M059J (cell line): ENCODE measurements at places on chromosomes 2 and 18. TPM values are rescaled to one million over a fixed set of nuclear protein-coding genes. Genes with fewer than 3 reads are reported as not detected.

- no peak for DNase-seq
Measured at GRCh38 chr2:99899882-99900281, 242.5 kb downstream of the AFF3 start.

WDR54 gene
- total RNA-seq, result 60.2 and 64.7 TPM in 2 replicates

- no peak for DNase-seq
Measured at GRCh38 chr2:102335871-102336366, 19.7 kb upstream of the IL18R1 start.

FECH gene
- 37.8 and 51.3 TPM in 2 replicates for total RNA-seq

GRCh38 chr2:160270571-160271113 lies 70.6 kb upstream of the ITGB6 start:
- no peak for DNase-seq

GRCh38 chr2:12032975-12033374 lies 286.5 kb downstream of the LPIN1 start:
- peak; percentile 64 for DNase-seq

SRD5A2 gene
- total RNA-seq, result not detected in 2 replicates

DNA sequence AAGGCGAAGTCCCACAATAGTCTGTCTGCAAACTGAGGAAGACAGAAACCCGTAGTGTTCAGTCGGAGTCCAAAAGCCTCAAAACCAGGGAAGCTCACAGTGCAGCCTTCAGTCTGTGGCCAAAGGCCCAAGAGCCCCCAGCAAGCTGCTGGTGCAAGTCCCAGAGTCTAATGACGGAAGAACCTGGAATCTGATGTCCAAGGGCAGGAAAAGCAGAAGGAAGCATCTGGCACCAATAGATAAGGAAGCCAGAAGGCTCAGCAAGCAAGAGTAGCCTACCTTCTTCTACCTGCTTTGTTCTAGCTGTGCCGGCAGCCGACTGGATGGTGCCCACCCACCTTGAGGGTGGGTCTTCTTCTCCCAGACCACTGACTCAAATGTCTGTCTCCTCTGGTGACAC lies 21.8 kb downstream of the CFAP210 start:
- no peak for DNase-seq

- DNase-seq, result no peak
Measured at GRCh38 chr2:97766567-97766966, 53.2 kb downstream of the ZAP70 start.

MC5R gene
- total RNA-seq, result not detected in 2 replicates

DNA sequence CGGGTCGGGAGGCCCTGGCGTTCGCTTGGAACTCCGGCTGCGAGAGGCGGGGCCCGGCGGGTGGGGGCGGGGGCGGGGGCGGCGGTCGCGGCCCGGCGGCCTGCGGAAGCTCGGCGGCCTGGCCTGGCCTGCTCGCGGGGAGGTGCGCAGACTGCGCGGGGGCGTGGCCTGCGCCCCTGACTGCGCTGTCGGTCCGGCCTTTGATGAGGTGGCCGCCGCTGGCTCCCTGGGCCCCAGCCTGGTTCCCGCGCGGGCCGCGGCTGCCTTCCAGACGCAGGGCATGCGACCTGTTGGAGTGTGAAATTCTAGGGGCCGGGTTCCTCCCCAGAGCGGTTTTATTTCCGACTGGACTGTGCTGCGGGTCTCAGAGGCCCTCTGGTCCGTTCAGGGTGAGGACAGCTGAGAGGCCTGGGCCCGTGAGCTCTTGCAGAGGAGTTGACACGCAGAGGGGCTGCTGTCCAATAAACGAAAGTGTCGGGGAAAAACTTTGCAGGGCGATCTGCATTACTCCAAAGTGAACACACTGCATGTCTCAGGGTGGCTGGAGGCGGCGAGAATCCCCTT lies 629 bp downstream of the NRBP1 start:
- DNase-seq, result peak; percentile 83

DNA sequence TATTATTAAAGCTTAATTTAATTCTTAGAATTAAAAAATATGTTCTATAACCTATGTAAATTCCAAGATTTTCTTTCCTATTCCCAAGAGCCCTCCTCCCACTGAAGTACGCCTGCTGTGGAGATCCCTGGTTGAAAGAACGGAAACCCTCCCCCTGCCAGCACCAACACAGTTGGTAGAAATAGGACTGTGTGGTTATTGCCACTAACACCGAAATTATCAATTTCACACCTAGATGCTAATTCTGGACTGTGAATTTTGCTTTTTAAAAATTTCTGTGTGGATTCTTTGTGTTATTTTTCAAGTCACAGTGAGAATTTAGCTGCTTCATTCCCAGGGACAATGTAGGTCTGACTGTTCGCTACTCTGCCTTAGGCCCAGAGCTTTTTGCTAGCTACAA lies 305.8 kb upstream of the HNMT start:
- no peak for DNase-seq

DNA sequence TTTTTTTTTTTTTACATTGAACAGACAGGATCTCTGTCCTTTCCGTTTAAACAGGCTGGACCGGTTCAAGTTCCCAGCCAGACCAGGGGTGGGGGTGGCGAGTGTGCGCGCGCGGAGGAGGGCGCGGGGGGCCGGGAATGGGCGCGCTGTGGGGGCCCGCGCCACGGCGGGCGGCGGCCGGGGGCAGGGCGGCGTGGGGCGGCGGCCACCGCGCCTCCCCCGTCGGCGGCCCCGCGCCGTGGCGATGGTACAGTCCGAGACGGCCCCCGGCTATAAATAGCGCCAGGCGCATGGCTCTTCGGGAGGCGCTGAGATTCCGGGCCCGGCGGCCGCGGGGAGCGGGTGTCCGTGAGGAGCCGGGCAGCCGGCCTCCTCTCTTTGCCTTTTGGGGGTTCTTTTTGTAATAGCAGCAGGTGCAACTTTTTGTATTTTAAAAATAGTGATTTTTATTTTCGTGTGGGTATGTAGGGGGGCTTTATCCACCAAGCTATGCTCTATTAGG lies 430 bp upstream of the CELF4 start:
- DNase-seq, result peak; percentile 20

DNA sequence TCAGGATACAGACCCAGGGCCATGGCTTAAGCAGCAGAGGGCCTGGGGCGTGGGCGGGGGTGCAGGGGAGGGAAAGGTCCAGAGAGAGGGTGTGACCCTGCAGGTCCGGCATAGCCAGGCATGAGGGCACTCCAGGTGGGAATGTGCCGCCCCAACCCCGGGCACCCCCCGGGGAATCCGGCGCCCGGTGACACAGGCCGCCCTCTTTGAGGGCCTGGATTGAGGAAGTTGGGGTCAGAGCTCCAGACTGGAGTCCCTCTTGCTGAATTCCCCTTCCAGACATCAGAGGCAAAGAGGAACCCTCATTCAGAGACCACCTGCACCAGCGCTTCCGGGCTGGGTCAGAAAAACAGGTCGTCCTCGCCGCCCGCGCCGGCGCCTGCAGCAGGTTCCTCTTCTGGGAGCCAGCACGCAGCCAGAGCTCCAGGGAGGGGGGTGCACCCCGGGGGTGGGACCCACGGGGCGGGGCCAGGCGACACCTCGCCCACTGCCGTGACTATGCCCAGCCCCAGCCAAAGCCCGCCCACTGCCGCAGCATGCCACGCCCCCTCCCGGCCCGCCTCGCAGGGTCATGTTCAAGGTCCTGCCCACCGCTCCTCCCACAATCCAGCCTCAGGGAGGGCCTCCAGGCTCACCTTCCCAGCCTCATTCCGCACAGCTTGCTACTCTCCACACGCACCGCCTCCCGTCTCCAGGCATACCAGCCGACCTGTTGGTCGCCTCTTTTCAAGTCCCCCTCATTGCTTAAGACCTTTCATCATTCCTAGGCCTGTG lies 98.3 kb upstream of the ID2 start:
- no peak for DNase-seq

DPP10 gene
- total RNA-seq, result not detected in 2 replicates

- no peak for DNase-seq
Measured at GRCh38 chr18:76824754-76825153, 2.4 kb downstream of the ZNF236 start.

GRCh38 chr18:47399475-47399874 lies 148.0 kb upstream of the SKOR2 start:
- no peak for DNase-seq
